CD4-positive, alpha-beta T cell (primary cell): ENCODE measurements at places on chromosomes 1 and 21. TPM values are rescaled to one million over a fixed set of nuclear protein-coding genes. Genes with fewer than 3 reads are reported as not detected.

CNR2 gene
- total RNA-seq, result 0.05 TPM

LAMC1 gene
- not detected for total RNA-seq

BSND gene
- not detected for total RNA-seq

GRCh38 chr1:109247401-109248365, 1.7 kb upstream of the CELSR2 start:
- peaks cover 12% of the 10 kb centered on the region for H3K27me3 ChIP-seq
- peaks cover 19% of the 10 kb centered on the region for H3K4me1 ChIP-seq
- no peak for DNase-seq
- no peak overlapping the region for H3K4me3 ChIP-seq
- H3K36me3 ChIP-seq, result no peaks in the 10 kb centered on the region

DNA sequence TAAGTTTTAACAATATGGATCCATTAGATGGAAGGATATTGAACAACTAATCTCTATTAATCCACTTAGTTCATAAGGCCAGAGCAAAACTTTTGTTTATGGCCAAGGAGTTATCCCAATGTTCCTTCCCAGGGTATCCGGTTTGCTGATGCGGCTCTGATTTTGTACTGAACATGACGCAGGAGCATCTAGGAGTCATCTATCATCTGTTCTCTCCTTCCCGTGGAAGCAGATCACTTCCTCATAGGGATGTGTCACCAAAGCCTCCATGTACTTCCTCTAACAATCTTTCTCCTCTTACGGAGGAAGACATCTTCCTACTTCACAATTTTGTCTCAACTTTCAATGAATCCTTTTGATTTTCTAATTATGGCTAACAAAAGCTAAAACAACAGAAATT, 206.6 kb downstream of the APP start:
- no peak overlapping the region for H3K4me3 ChIP-seq
- DNase-seq, result no peak
- no peak overlapping the region for H3K27ac ChIP-seq

- DNase-seq, result no peak
- no peaks in the 10 kb centered on the region for H3K36me3 ChIP-seq
- no peak overlapping the region for H3K27ac ChIP-seq
- H3K4me3 ChIP-seq, result no peak overlapping the region
Observed at GRCh38 chr1:86948212-86948611, 33.8 kb downstream of the HS2ST1 start.

- H3K36me3 ChIP-seq, result no peaks in the 10 kb centered on the region
- no peak overlapping the region for H3K4me3 ChIP-seq
- no peaks in the 10 kb centered on the region for H3K4me1 ChIP-seq
- no peaks in the 10 kb centered on the region for H3K27me3 ChIP-seq
- DNase-seq, result no peak
- no peak overlapping the region for H3K27ac ChIP-seq
Observed at GRCh38 chr1:174408146-174408545, 39.6 kb upstream of the GPR52 start.

DNA sequence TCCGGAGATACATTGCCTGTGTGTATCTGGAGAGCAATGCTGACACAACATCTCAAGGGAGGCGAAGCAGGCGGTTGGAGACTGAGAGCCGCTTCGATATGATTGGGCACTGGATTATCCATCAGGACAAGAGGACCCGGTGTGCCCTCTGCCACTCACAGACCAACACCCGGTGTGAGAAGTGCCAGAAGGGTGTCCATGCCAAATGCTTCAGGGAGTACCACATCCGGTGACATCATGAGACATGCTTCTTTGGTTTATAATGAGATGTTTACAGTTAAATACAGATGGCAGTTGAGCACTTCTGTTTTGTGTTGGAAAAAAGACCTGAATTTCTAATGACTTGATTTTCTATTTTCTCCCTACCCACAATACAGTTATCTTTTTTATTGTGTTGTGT, 12.1 kb downstream of the PGBD2 start:
- H3K4me1 ChIP-seq, result no peaks in the 10 kb centered on the region
- no peak overlapping the region for H3K4me3 ChIP-seq
- DNase-seq, result no peak

DNA sequence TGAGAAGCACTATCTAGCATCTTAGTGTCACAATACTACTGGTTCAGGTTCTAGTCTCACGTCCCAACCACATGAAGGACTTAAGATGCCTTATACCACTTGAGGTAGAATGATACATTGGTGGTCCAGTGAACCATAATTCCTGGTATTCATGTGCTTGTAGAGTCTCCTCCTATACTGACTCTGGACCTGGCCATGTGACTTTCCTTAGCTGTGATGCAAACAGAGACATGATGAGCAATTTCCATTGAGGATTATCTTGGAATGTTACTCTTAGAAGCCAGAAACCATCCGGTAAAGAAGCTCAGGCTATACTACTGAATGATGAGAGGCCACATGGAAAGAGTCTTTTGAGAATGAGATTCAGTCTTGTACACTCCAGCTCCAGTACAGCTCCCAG, 105.7 kb downstream of the NME7 start:
- no peaks in the 10 kb centered on the region for H3K36me3 ChIP-seq
- H3K4me3 ChIP-seq, result no peak overlapping the region
- H3K4me1 ChIP-seq, result no peaks in the 10 kb centered on the region
- no peaks in the 10 kb centered on the region for H3K27me3 ChIP-seq
